ENCODE measurements at places on chromosomes 12 and 14.

- no peak for DNase-seq
Observed at GRCh38 chr12:120710805-120711296, 593 bp downstream of the UNC119B start.

- DNase-seq: no peak
Observed at GRCh38 chr12:97293541-97293940, 169.1 kb upstream of the RMST start.

- DNase-seq: no peak
Observed at GRCh38 chr12:9687228-9687627, 17.7 kb downstream of the CLEC2D start.

- DNase-seq: no peak
Observed at GRCh38 chr12:77108707-77109106, 43.3 kb upstream of the E2F7 start.

- no peak for DNase-seq
Observed at GRCh38 chr12:123126294-123127181, 24.4 kb downstream of the PITPNM2 start.

- DNase-seq: no peak
Observed at GRCh38 chr14:101774006-101774795, 12.7 kb downstream of the PPP2R5C start.

DNA sequence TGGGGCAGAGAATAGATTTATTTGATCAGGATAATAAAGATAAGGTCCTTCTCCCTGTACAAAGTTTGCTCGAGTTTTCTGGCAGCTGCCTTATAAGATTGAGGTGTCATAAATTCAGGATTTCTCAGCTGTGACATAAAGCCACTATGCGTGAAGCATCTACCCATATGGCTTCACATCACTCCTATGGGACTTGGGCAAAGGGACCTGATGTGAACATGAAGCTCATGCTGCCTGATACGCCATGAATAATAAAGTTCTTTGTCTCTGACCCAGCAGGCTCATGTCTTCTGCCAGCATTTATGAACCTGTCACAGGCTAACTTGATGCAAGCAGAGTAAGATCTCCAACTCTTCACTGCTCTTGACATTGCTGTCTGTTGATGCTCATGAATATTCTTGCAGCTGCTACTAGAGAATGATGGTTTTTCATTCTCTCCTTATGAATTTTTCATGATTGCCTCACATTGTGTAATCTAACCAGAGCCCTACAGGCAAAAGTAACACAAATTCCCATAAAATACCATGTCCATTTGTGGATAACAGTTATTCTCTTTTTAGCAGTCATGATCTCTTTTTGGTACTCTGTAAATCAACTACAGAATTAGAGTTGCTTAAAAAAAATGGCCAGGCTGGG, 49.0 kb upstream of the CPNE8 start:
- no peak for DNase-seq

DNA sequence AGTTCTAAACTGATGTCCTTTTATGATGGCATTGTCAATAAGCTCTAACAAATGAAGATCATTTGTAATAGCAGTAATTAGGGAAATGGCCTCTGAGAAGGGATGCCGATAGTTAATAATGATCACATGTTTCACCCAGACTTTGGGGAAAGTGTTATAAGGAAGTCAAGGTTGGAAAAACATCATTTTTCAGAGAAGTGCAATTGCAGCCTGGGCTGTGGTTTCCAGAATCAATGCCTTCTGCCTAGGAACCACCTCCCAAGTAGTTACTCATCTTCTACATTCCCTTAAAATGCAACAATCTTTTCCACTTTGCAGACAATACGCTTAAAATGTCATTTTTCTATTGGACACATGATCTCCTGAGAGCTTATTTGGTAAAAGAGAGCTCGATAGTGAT, 879 bp downstream of the EDDM3A start:
- DNase-seq: no peak

GRCh38 chr12:122889761-122890520, 6.0 kb downstream of the VPS37B start:
- DNase-seq: no peak

DNA sequence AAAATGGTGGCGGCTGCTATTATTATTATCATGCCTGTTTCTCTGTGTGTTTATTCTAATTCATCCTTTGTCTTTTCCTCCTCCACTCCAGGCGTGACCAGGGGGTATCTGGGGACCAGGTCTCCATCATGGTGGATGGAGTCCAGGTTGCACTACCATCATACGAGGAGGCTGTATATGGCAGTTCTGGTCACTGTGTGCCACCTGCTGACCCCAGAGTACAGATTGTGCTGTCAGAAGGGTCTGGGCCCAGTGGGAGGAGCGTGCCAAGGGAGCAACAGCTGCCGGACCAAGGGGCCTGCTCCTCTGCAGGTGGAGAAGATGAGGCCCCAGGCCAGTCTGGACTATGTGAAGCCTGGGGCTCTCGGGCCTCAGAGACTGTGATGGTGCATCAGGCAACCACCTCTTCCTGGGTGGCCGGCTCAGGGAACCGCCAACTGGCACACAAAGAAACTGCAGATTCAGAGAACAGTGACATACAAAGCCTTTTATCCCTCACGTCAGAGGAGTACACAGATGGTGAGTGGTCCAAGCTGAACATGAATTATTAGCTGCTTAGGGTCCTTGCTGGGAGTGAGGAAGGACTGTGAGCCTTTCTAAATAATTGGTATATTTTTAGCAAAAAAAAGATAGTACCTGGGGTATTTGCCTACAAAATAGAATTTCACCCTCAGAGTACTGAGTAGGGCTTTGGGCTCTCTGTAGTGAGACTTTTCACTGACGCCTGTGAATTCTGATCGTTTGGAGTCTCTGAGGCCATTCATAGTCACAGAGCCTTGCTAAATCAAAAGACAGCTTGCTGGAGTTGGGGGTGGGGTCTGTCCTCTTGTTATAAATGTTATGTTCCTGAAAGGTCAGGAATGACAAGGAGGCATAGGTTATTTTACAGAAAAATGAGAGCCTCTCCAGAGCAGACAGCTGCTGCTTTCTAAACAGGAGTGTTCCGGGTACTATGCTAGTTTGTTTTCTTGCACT, 58.1 kb upstream of the SRSF5 start:
- DNase-seq: no peak

DNA sequence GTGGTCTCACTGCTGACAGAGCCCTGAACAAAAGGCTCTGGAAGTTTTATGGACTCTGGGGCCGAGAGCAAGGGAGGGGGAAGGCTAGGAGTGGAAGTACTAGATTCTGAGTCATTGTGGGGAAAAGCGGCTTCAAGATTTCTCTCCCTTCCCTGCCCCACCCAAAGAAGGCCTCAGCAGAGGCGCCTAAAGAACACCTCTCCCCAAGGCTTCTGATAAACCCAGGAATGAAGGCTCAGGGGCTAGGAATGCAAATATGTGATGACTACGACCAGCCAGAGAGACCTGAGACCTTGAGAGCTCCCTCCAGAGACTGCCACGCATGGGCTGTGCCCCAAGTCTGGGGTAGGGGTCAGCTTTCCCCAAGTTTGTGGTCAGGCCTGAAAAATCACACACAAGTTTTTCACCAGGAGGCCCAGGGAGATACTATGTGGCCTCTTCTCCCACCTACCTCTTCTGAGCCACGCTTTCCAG, 130.7 kb upstream of the HIF1A start:
- no peak for DNase-seq

GRCh38 chr14:61569812-61570548, 125.3 kb upstream of the HIF1A start:
- peak; percentile 92 for DNase-seq

DNA sequence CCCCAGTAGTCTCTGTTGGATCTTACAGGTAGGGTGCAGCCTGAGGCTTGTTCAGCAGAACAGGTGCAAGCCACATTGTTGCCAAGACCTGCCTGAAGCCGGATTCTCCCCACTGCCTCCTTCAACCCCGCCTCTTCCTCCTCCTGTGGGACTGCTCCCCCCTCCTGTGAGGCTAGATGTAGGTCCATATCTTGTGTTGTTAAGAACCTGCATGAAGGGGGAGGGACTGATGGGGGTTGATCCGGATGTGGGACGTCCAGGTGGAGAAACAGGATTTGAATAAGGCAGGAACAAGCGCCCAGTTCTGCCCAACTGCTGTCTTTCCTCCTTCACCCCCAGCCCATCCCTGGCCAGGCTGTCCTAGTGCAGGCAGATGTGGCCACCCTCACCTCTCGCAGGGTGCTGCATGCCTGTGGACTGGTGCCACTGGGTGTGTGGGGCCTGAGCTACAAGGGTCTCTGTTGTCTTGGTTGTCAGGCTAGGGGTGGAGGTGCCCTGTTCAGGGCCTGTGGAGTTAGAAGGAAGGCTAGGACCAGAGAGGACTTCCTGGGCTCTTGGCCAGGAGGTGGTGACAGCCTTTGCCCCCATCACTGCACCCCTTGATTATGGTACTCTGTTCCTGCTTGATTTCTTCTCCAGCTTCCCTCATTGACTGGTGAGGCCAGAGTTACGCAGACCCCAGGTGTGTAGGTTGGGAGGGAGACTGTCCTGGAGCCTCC, 1.4 kb downstream of the NR4A1 start:
- DNase-seq: no peak

- no peak for DNase-seq
Observed at GRCh38 chr12:53995378-53996239, 4.4 kb upstream of the HOXC9 start.

DNA sequence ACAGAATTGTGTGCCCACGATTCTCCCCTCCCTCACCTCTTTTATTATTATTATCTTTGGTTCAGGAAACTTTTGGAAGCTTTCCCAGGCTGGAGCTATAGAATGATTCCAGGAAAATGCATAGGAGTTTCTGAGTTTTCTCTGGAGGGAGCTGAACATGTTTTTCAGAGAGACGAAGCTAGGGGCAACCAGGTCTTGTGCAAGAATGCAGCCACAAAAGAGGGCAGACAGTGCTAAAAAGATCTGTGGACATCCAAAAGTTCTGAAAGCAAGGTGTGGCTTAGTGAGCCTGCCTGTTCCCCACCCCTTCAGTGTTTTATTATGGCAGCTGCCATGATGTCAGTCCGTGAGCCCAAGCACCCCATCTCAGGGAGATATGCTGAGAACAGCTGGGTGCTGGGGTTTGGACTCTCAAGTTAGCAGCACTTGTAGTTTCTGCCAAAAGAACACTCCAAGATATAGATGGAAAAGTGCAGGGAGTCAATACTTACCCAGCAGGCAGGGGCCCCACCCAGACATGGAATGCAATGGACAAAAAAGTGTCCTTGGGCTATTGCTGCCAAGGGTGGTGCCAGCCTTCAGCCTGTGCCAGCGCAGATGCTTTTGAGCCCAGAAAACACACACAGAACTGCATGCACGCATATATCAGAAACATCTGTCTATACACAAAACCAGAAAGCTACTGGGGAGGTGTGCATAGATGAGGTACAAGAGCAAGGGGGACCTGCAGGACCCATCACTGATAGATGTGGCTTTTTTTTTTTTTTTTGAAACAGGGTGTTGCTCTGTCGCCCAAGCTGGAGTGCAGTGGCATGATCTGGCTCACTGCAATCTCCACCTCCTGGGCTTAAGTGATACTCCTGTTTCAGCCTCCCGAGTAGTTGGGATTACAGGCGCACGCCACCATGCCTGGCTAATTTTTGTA, 17.0 kb upstream of the IRF2BPL start:
- no peak for DNase-seq

DNA sequence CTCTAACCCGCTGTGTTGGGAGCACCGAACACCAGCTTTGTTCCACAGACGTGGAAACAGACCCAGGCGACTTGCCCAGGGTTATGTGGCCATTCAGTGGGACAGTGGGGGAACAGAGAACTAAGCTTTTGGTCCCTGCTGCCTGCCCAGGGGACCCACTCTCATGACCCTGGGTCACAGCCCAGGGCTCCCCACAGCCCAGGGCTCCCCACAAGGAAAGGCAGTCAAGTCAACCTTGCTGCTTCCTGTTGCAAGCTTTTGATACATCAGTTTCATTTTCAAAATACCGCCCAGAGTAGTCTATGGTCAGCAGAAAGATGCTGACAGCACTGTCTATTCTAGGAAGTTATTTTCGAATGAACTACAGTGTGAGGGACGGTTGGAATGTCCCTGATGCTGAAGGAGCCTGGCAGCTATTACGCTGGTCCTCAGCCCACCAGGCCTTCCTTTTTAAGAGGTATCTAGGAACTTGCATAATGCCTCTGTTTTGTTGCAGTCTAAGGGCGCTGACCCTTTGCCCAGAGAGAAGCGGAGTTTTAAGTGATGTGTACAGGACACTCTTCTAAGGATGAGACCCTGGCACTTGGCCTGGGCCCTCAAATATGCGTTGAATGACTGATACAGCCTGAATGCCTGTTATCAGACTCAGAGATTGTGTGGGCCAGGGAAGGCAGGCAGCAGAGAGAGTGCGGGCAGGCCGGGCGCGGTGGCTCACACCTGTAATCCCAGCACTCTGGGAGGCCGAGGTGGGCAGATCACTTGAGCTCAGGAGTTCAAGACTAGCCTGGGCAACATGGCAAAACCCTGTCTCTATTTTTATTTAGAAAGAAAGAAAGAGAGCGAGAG, 12.6 kb upstream of the TTC7B start:
- no peak for DNase-seq

GRCh38 chr14:26400373-26400772, 197.5 kb downstream of the NOVA1 start:
- DNase-seq: no peak

- no peak for DNase-seq
Observed at GRCh38 chr14:71471634-71472355, 460.4 kb upstream of the RGS6 start.

GRCh38 chr12:119446459-119446858, 111.9 kb downstream of the CCDC60 start:
- DNase-seq: no peak

DNA sequence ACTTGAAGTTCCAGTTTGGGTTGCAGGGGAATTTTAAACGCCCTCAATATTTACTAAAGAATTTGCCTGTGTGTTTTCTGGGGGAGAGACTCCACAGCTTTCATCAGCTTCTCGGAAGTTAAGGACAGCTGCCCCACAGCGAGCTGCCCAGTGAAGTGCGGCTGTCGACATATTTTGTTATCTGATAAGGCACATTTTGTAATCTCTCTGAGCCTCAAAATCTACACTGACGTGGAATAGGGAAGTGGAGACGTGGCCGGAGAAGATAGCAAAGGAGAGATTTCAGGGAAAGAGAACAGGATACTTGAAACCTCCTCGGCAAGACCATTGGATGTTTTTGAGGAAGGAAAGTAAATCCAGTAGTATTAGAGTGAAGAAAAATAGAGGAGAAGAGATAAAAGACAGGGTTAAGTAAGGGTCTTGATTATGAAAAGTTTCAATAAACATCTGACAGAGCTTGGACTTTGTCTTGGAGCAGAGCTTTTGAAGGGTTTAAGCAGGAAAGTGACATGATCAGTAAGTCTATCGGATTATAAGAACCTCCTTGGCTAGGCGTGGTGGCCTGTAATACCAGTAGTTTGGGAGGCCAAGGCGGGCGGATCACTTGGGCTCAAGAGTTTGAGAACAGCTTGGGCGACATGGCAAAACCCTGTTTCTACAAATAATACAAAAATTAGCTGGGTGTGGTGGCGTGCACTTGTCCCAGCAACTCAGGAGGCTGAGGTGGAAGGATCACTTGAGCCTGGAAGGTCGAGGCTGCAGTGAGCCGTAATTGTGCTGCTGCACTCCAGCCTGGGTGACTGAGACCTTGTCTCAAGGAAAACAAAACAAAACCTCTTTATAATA, 1.1 kb downstream of the POLR3B start:
- peak; percentile 46 for DNase-seq

All from SIG-M5 (cell line).